Bone marrow (tissue), 2 donors: ENCODE measurements at places on chromosomes 11 and 22.
A peak's percentile ranks its signal among the peaks of the same experiment; 100 is the strongest.

DNA sequence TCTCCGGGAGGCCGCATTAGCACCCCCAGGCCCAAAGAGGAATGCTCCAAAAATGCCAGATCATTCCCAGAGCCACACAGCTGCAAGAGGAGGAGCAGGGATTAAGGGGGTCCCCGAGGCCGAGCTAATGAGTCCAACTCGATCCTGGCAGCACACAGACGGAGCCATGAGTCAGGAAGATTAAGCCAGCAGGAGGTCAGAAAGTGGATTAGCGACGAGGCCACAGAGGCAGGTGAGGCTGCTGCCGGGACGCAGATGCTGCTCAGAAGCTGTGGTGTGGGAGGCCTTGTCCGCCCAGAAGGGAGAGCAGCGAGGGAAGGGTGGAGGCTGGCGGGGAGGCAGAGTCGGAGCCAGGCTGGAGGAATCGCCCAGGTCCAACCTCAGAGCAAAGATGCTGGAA lies 120.5 kb downstream of the SHANK2 start:
- DNase-seq, result no peak

DNA sequence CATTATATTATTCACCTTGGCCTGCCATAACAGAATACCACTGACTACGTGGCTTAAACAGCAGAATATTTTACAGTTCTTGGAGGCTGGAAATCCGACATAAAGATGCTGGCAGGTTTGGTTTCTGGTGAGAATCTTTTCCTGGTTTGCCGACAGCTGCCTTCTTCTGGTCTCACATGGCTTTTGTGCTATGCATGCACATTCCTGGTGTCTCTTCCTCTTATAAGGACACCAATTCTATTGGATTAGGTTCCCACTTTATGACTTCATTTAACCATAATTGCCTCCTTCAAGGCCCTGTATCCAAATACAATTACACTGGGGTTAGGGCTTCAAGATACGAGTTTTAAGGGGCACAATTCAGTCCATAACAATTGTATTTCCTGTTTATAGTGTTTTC lies 17.1 kb downstream of the RNF214 start:
- no peak for DNase-seq

DNA sequence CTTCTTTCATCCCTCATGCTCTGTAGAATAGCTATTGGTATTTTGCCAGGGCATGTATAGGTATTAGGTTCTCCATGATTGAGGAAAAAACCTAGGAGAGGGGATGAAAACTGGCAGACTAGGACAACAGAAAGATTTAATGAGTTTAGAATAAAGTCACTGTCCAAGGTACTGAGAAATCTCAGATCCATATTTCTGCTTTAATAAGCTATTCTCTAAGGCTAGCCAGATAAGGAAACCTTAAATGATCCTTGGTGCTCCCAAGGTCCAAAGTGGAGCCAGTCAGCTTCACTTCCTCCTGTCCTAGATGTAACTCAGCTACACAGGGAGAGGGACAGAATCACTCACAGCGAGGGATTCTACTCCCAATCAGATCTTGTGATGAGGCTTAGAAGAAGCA lies 13.7 kb upstream of the CSNK2A3 start:
- no peak for DNase-seq

GRCh38 chr22:36977401-36977861 lies 41.8 kb downstream of the TST start:
- DNase-seq, result peak; percentile 29

- DNase-seq, result no peak
Observed at GRCh38 chr11:80165744-80166143, 724.9 kb upstream of the TENM4 start.

GRCh38 chr11:122634501-122634900 lies 21.0 kb upstream of the UBASH3B start:
- DNase-seq, result peak; percentile 8

GRCh38 chr11:64395545-64396078 lies 36.6 kb downstream of the RPS6KA4 start:
- no peak for DNase-seq

- DNase-seq, result no peak
Observed at GRCh38 chr11:70732881-70733196, 334.5 kb downstream of the CTTN start.

DNA sequence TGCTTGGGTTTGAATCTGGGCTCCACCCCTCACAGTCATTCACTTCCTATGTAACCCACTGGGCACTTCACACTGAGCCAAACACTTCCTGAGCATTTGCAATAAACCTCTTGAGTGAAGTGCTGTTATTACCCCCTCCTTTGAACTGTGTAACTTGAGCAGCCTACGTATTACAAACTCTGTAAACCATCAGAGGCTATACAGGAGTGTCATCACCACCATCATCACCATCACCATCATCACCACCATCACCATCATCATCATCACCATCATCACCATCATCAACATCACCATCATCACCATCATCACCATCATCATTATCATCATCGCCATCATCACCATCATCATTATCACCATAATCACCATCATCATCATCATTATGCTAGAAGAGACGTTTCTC lies 18.4 kb downstream of the RTL6 start:
- DNase-seq, result no peak

DNA sequence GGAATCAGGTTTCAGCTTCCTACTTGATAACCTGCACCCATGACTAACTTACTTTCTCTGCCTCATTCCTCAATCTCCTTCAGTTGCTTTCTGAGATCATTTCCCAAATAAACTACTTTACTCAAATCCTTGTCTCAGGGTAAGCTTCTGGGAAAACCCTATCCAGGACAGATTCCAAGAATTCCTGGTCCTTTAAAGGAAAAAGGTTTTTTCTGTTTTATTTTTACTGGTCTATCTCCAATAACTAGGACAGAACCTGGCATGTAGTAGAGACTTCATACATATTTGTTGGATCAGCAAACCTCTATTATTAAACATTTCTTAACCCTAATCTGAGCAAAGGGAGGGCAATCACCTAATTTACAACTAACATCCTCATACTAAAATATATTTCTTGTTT lies 910.5 kb upstream of the CHORDC1 start:
- no peak for DNase-seq

- DNase-seq, result no peak
Observed at GRCh38 chr11:117759305-117759704, 37.7 kb downstream of the DSCAML1 start.

GRCh38 chr11:120893440-120894201 lies 130.3 kb upstream of the TBCEL start:
- no peak for DNase-seq

- DNase-seq, result no peak
Observed at GRCh38 chr11:832529-833113, at the start of gene CD151. Gene CD151, plus strand, starts transcription at chr11:832952. Its CDS starts 3,118 bp downstream, at chr11:836070.

DNA sequence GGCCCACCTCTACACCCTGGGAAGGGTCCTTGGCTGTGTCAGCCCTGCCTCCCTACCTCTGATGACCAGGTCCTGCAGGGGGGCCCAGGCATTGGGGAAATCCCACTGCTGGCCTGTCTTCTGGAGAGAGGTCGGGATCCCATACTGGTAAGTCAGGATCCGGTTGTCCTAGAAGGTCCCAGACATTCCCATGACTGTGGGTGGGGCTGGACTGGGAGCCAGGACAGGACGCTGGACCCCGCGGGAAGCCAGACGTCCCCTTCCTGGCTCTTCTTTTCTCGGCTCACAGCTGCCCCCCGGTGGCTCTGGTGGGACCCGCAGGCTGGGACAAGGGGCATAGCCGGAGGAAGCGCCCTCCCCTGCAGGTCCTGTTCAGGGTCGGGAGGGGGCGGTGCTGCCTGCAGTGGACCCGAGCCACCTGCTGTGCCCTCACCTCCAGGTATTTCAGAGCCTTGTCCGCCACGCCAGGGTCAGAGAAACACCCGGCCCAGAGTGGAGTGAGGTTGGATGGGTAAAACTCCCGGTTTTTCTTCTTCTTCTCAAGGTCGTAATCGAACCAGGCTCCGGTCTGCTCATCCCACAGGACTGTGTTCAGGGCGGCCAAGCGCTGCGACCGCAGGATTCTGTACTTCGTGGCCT lies 20.0 kb downstream of the TREH start:
- peak; percentile 70 for DNase-seq

GRCh38 chr22:20514658-20515406 lies 7.4 kb downstream of the MED15 start:
- no peak for DNase-seq

DNA sequence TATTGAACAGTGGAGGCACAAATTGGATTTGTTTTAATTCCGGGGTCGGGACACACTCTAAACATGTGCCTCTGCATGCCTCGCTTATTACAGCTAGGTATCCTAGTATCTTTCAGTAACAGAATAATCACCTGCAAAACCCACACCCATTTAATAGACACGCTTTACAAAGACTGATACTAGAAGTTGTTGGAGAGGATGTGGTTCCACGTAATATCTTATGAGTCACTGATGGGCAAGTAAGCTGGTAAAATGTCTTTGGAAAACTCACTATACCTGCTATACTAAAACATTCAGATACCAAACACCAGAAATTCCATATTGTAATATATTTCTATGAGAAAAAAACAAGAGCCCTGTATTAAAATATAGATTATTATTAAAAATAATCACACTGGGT lies 84.0 kb downstream of the GGTLC2 start:
- no peak for DNase-seq
